ENCODE measurements at places on chromosomes 5 and 9.

DNA sequence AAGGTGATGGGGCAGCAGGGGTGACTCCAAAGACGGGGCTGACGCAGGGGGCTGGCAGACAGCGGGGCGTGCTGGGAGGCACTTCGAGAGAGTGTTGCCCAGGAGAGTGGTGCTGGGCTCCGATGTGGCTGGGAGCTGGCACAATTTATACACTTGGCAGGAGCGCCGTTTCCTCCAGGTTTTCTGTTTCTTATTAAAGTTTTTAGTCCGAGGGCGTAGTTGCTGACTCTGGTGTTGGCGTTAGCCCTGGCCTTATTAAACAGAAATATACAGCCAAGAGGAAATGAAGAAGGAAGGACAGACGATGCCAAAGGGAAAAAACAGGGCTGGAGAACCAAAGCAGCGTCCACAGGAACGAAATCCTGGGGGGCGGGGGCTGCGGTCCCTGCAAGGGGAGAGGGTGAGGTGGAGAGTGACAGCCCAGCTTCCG is 139.6 kb upstream of the PHYKPL start:
- no peak for DNase-seq

DNA sequence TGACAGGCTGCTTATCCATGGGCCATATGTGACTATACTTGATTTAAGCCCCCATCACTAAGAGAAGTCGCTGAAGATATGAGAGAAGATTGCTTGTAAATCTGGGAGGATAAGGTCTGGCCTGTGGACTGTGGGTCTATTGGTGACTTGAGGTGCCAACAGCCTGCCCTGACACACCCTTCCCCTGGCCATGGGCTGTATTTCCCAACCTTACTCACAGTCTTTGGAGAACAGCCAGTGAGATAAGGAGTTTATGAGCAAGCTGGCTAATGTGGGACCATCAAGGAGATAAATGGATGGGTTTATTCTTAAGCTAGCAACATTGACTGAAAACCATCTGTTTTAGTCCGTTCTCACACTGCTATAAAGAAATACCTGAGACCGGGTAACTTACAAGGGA is 231.3 kb downstream of the ZSWIM6 start:
- peak; percentile 13 for DNase-seq

- no peak for DNase-seq
These were observed 161.9 kb upstream of the HMHB1 start for GRCh38 chr5:143649937-143650621.

DNA sequence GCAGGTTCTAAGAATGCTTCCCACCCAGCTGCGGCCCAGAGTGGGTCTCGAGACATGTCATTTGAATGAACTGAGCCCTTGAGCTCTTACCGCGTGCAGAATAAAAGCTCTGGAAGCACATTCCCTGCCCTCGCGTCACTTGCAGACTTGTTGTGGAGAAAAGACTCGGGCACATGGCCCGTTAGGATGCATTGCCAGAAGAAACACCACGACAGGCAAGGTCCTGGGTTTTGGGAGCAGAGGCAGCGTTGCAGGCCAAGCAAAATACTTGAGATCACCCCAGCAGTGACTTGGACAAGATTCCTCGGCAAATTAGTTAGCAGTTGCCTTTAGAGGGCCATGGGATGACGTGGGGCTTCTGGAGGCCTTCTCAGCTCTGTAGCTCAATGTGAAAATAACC is 170.8 kb upstream of the MSX2 start:
- DNase-seq = no peak

DNA sequence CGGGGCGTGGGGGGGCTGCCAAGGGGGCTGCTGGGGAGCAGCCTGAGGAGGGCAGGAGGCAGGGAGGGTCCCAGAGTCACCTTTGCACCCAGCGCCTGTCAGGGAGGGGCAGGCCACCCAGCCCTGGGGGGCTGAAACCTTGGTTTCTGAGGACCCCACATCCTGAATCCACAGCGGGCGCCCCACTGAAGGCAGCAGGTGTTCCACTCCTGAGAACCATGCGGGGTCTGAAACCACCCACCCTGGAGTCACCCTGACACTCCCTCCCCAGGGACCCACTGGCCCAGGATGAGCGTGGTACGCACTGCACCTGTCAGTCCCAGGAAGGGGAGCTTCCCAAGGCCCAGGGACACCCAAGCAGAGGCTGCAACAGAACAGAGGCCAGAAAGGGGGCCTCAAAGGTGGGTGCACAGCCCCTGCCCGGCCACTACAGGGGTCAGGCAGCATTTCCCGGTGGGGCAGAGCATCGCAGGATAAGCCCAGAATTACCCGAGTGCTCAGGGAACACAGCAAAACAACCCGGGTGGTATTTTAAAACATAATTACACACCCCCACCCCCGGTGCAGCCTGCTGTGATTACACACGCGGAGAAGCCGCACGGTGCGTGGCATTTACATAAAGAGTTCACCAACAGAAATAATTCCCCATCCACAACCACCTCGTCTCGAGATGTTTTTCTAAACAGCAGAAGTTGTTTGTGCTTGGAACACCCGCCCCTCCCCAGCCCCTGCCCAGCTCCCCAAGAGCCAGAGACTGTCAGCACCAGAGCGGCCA is 57.3 kb upstream of the UBAC1 start:
- no peak for DNase-seq

- peak; percentile 22 for DNase-seq
These were observed 52.6 kb downstream of the NDUFS4 start for GRCh38 chr5:53613061-53613460.

DNA sequence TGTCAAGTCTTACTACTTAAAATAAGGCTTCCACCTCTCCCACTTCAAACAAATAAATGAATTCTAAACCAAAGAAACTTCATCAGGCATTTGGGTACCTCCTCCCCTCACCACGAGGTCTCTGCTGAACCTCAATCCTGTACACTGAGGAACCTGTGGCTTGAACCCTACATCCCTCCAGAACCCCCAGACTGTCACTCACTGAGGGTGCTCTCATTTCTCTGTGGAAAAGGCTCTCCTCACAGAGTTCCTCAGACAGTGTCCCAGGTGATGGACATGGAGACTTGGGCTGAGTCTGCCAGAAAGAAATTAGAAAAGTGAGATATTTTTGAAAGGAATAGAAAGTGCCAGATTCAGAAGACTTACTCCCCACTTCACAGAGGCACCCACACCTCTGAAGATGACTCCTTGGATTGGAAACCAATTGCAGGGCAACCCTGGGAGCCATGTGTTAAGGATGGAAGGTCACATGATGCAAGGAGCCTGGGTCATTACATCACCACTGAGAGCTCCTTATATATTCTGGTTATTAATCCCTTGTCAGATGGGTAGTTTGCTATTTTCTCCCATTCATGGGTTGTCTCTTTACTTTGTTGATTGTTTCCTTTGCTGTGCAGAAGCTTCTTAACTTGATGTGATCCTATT is 19.8 kb downstream of the MLANA start:
- DNase-seq = no peak

- DNase-seq = no peak
These were observed 13.4 kb upstream of the CDK5RAP2 start for GRCh38 chr9:120593250-120593954.

DNA sequence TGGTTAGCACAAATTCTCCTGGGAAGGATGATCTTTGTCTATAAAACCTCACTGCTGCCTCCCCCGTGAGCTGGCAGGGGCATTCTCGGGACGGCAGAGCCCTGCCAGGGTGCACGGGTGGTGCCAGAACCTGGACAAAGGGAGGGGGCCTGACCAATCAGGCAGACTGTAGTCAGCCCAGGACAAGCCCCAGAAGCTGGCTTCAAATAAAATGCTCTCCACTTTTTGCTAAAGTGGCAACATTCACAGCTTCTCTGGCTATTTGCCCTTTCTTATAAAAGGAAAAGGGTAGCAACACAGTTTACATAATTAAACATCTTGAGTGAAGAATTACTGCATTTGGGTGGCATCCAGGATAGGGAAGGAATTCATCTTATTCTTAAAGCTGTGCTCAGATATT is 14.4 kb downstream of the IL9 start:
- DNase-seq = no peak

DNA sequence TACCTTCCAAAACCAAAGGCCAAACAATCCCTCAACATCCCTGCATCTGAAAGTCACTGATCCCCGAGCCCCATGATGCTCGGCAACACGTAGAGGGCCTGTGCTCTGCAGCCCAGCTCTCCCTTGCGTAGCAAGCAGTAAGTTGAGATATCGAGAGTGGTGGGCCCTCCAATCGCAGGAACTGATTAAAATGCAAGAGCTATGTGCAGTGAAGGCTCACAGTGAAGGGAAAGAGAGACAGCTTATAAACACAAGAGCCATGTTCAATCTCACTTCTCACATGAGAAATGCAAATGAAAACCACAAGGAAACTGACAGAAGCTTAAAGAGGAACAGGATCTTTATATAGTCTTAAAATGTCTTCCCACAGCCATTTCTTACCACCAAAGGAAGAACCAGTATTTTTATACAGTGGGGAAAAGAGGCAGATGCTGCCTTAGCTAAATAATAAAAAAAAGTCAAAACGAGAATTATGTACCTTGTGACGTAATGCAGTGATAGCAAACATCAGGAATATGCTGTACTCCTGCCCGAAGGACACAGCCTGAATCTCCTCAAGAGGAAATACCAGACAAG is 24.6 kb downstream of the TTF1 start:
- DNase-seq = no peak

DNA sequence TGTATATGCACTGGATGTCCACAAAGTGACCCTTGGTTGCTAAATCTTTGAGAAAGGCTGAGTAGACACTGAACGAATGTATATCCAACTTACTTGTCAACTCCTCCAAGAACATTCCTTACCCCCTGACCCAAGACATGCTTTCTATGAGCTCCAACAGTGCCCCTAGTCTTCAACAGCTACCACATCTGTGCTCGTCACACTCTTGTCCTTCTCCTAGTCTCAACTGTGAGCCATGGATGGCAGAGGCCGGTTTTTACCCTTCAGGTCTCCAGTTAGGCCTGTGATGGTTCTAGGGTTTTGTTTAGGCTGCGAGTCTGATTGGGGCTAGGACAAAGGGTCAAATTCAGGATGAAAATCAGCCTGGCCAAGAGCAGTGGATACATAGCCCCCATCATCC is 19.0 kb upstream of the GPX3 start:
- DNase-seq = no peak
